ENCODE measurements at places on chromosomes 7 and 10.

DNA sequence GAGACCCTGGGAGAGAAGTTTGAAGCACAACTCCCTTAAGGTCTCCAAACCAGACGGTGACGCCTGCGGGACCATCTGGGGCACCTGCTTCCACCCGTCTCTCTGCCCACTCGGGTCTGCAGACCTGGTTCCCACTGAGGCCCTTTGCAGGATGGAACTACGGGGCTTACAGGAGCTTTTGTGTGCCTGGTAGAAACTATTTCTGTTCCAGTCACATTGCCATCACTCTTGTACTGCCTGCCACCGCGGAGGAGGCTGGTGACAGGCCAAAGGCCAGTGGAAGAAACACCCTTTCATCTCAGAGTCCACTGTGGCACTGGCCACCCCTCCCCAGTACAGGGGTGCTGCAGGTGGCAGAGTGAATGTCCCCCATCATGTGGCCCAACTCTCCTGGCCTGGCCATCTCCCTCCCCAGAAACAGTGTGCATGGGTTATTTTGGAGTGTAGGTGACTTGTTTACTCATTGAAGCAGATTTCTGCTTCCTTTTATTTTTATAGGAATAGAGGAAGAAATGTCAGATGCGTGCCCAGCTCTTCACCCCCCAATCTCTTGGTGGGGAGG, 10.8 kb downstream of the SERPINE1 start:
- no peak for DNase-seq

DNA sequence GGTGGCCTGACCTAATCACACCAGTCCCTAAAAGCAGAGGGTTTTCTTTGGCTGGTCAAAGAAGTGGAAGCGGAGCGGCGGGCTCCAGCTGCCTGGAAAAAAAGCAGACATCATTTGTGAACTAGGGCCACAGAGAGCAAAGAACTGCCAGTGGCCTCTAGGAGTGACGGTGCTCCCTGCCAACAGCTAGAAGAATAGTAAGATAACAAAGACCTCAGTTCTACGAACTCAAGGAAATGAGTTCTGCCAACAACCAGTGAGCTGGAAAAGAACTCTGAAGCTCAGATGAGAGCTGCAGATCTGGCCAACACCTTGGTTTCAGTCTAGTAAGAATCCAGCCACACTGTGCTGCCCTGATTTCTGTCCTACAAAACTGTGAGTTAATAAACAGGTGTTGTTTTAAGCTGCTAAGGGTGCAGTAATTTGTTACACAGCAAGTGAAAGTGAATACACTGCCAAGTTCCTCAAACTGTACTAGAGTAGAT, 178.0 kb downstream of the SRPK2 start:
- no peak for DNase-seq

GRCh38 chr10:59085054-59085453, 91.4 kb upstream of the PHYHIPL start:
- peak; percentile 58 for DNase-seq

DNA sequence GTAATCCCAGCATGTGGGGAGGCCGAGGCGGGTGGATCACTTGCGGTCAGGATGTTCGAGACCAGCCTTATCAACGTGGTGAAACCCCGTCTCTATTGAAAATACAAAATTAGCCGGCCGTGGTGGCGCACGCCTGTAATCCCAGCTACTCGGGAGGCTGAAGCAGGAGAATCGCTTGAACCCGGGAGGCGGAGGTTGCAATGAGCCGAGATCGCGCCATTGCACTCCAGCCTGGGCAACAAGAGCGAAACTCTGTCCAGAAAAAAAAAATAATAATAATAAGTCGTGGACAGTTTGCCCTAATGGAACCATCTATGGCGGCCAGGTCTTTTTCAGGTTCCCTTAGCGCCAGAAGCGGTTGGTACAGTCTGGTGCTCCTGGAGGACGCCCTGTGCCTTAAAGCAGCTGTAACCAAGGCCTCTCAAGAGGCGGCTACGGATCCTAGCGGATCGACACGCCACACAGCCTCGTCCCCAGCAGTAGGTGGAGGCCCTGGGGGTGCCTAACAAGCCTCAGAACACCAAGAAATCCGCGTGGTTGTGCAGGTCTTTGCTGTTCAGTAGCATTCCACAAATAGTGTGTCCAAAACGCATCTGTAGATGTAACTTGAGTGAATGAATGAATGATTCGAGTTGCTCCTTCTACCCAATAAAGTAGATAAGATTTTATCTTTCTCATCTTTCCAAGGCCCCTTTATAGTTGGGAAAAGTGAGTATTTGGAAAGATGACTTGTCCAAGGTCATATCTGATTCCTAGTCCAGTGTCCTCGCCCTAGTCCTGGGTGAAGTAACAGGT, 982 bp downstream of the PGAM1 start:
- peak; percentile 9 for DNase-seq

- DNase-seq: peak; percentile 86
These were observed 151.5 kb downstream of the RNF216 start for GRCh38 chr7:5629941-5630340.

- no peak for DNase-seq
These were observed 166.3 kb upstream of the GRM3 start for GRCh38 chr7:86477343-86477935.

GRCh38 chr10:102395400-102396316, at the start of gene NFKB2:
Gene NFKB2, plus strand, starts transcription at chr10:102395705. Its CDS starts 255 bp downstream, at chr10:102395960.
- peak; percentile 83 for DNase-seq

DNA sequence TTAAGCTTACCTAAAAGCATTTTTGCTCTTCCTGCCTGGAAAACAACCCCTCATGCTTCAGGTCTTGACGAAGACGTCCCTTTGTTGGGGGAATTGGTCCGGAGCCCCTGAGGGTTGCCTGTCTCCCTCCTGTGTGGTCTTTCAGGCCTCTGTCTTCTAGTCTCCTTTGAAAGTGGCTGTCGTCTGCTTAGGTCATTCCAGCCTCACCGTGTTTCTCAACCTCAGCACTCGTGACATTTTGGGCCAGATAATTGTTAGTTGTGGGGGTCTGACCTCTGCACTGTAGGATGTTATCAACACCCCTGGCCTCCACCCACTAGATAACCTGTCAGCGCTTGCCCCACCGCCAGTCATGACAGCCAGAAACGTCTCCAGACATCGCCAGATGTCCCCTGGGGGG, 219.1 kb downstream of the TCF7L2 start:
- no peak for DNase-seq

- peak; percentile 67 for DNase-seq
These were observed 121.5 kb downstream of the SEMA3D start for GRCh38 chr7:85065306-85065705.

DNA sequence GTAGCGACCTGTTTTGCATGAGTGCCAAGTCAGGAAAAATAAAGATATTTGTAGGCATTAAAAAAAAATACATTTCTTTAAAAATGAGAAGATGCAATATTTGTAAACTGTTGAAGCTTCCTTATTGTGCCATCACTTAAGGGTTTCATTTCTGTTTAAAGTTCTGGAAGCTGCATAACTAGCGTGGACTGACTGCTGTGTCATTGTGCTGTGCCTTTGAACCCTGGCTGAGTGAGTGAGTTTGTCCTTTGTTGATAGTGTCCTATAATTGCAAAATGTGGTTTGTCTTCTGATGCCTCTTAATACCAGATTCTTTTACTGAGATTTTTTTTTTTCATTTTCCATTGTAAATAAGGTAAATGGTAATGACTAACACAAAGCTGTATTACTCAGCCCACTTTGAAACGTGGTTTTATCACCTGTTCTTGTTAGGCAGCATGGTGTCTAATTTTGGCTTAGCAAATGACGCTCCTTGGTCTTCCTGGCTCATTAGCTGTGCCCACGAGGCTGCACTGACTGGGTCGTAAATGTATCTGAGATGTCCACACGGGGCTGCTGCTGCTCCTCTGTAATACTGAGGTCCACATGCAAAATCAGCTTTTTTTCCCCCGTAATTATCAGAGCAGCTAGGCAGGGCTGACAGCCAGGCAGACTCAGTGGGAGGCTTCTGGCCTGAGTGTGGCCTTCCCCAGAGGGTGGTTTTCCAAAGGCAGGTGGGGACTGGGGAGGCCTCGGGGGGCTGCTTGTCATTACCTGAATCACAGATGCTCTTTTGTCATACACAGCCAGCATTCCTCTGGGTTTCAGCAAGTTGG, 14.8 kb downstream of the ZSCAN25 start:
- DNase-seq: no peak

DNA sequence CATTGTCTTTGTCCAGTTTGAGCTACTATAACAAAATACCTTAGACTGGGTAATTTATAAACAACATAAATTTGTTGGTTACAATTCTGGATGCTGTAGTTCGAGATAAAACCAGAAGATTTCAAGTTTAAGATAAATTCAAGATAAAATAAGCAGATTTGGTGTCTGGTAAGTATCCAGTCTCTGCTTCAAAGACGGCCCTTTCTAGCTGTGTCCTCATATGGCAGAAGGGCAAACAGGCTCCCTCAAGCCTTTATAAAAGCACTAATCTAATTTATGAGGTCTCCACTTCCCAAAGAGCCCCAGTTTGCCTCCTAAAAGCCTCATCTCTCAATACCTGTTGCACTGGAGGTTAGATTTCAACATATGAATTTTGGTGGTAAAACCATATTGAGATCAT, 31.1 kb upstream of the SGCE start:
- no peak for DNase-seq

DNA sequence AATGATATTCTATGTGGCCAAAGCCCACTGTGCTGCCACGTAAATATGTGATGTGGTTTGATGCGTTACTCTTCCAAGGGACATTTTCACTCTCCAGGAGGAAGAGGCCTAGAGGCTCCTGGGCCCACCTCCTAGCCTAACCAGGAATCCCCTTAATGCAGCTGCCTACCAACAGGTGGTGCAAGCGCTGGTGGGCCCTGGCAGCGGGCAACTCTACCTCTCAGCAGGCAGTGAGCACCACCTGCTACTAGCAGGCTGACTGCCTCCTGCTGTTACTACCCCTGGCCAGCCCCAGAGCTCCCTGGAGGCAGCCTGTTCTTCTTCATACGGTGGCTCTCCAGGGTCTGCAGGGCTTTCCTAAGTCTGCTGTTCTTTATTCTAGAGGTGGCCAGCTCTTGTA, 62.8 kb downstream of the CDH23 start:
- DNase-seq: no peak

DNA sequence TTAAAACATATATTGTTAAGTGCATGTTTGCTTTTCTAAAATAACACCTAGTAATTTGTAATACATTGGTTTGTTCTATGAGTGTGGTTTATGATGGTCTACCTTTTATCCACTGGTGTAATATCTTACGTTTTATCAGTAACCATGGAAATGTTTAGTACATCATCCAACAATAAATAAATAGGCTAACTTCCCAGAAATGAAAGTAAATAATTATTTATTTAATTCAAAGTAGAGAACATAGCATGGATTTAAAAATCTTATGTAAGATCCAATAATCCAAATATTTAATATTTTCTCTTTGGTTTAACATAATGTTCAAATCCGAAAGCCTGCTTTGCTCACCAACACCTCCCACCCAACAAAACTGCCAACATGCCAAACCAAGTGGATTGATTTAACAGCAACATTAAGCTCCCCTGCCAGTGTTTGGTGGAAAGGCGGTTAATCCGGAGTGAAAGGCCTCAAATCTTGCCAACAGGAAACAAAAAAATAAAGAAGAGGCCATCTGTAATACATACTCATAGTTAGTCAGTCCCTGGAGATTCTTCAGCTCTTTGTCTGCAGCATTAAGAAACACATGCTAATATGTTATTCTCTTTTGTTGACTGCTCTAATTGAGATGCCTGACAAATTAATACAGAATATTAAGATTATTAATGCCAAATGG, 897.8 kb downstream of the CNTNAP2 start:
- peak; percentile 12 for DNase-seq

DNA sequence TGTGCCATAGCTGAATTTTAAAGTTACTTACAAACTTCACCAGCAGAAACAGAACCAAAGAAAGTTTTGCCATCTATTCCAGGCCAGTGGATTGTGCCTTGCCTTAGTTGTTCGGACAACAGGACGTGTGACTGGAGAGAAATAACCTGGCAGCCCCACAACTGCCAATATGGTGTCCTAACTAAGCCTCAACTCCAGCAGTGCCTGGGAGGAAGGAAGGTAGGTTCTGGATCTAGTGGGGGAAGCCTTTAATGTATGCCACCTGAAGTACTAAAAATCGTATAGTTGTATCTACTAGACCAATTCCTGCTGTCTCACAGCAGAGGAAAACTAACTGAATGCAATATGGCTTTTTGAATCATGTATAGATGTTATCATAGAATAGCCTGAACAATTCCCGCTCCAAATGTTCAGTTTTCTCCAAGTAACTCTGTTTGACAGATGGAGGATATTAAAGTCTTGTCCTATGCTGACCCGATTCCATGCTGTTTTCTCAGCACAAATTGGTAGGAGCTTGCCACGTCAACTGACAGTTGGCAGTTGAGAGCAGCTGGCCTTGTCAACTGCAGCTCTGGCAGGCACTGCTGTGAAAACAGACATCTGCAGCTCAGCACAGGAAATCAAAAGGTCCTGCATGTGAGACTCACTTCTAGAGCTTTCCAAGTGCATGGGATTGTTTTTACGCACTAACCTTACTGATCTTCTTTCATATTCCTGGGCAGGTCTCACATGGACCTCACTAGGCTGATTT, 84.5 kb upstream of the WNT16 start:
- no peak for DNase-seq

DNA sequence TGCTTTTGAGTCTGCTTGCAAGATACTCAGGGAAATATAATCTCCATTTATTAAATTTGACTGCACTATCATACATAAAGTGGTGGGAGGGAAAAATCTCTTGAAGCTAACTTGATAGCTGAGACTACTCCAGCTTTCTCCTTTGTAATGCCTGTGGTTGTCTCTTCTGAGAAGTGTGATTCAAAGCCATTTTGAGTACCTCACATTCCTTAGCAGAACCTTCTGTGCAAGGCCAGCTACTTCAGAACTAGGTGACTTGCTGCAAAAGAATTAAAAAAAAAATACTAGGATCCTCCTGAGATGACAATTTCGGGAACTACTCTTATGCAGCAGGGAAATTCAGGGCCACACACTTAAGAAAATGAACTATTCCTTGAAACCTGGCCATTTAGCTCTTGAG, 294.8 kb downstream of the MDFIC start:
- peak; percentile 62 for DNase-seq

- peak; percentile 61 for DNase-seq
These were observed 86.5 kb downstream of the RALA start for GRCh38 chr7:39709768-39710311.

- DNase-seq: no peak
These were observed 10.0 kb downstream of the TLX1 start for GRCh38 chr10:101140950-101141615.

GRCh38 chr7:12524794-12525386, 45.6 kb upstream of the SCIN start:
- DNase-seq: peak; percentile 51

DNA sequence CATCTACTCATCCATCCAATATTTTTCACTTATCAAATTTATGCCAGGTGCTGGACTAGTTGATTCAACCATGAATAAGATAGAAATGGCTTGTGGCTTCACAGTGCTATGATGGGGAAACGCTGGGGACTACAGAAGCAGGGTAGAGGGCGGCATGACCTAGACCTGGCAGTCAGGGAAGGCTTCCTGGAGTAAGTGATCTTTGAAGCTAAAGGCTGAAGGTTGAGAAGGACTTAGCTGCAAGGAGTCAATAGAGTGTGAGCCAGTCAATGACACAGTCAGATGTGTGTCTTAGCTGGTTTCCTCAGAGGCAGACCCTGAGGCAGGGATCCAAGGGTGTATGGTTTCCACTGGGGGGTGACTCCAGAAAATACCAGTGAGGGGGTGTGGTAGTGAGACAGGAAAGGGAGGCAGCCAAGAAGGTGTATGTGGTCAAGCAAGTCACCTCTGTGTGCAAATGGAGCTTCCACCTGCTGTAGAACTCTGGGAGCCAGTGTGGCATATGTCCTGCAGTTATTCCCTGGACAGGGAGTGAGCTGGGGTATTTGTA, 10.3 kb downstream of the PRF1 start:
- DNase-seq: no peak

GRCh38 chr7:2141651-2142050, 91.1 kb downstream of the MAD1L1 start:
- DNase-seq: no peak

Measured in fibroblast of skin of right biceps (primary cell).